ENCODE measurements at places on chromosomes 11 and 22.

DNA sequence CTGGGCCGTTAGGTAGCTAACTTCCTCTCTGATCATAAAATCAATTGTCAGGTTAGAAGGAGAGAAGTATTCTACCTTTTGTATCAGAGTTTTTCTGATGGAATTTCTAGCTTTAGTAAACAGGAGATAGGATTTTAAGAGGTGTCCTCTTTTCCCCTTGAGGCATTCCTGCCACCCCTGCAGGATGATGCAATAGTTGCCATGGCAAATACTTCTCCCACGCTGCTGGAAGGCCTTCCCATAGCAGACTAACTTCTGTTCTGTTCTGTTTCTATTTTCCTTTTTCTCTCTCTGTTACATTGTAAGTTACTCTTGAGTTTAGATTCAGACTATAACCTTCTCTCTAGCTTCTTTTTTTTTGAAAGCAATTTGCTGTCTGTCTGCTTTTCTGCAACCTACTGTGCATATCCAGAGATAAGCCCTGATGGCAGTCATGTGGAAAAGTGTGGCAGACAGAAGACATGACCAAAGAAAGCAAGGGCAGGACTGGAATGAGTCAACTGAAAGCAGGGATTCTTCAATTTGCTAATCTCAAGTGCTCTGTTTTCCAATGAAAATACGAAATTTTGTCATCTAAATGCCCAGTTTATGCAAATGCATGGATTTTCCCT, 679.1 kb downstream of the DLG2 start:
- no peak for DNase-seq

GRCh38 chr11:27339941-27340340, 23.1 kb downstream of the CCDC34 start:
- DNase-seq = no peak

DNA sequence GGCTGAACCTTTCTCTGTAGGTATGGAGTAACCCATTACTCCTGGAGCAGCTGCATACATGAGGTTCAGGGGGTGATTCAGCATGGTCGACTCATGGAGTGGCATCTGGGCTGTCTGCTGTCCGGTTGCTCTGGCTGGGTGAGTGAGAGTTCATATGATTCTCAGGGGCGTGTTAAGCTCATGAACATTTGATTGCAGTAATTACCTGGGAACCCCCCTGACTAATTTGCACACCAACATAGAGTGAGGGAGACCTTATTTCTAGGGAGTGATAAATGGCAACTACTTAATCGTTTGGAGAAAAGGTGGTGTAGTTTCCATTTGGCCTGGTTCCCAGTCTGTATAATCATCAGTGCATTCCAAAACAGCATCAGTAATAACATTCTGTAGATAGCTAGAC, 661.9 kb downstream of the ETS1 start:
- DNase-seq = no peak

GRCh38 chr11:124672536-124673215, 863 bp downstream of the SIAE start:
- DNase-seq = no peak

- DNase-seq = no peak
Observed at GRCh38 chr11:17719028-17719937, at the start of gene MYOD1. MYOD1 (plus strand) TSS chr11:17719571; CDS start chr11:17719783, 212 bp downstream.

- DNase-seq = peak; percentile 88
Observed at GRCh38 chr22:39316440-39317083, 2.9 kb downstream of the RPL3 start.

DNA sequence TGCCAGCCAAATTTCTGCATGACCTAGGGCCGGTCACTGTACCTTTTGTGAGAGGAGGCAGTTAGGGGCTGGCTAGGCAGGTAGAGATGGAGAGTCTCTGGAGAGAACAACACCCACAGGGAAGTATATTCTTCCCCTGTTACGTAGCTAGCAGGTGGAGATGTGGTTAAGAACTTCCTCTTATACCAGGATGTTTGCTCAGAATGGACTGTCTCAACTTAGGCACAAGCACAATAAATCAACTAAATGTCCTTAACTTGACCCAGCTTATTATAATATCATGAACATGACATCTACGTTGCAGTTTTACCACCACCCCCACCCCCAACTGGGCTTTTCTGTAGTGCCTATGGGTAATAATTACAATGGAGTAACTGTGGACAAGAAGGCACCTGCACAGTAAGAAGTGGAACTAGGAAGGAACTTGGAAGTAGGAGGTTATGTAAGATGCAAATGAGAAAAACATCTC, 60.7 kb upstream of the MPEG1 start:
- peak; percentile 20 for DNase-seq

- DNase-seq = no peak
Observed at GRCh38 chr11:125442946-125443345, 53.1 kb downstream of the FEZ1 start.

DNA sequence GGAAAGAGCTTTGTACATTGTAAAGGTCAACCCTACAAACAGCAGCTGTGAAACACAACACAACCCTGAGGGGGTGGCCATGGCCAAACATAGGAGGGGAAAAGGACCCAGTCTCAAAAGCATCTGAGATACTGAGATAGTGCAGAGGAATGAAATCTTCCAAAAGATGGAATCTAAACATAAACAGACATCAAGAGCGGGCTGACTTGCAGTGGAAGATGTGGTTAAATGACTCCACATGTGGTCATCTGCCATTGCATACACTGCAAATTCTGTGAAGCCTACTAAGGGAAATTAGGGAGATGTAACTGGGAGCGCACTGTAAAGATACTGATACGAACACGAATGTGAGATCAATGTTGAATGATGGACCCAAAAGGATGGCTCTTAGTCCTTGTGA, 22.0 kb downstream of the BDNF start:
- DNase-seq = no peak

GRCh38 chr22:37559901-37560607, at the start of gene CDC42EP1:
CDC42EP1 (plus strand) TSS chr22:37560480; CDS start chr22:37566350, 5,870 bp downstream.
- peak; percentile 58 for DNase-seq

DNA sequence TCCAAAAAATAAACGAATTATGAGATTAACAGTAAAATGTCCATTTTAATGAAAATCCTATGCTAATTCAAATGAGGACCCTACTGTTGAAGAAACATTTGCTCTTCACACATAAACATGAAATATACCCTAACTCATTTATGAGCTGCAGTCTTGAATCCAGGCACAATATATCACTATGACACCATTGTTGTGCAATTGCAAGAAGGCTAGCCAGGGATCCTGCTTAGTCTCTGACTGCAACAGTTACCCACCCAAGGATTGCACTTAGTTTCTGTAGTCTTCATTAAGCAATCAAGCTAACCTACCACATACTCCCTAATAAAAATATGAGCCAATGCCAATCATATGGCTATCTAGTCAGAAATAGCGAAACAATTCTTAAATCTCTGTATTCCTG, 981.0 kb upstream of the FAT3 start:
- no peak for DNase-seq

- DNase-seq = peak; percentile 30
Observed at GRCh38 chr11:77418155-77418970, 55.5 kb downstream of the PAK1 start.

GRCh38 chr22:37610480-37611129, 2.0 kb downstream of the GGA1 start:
- peak; percentile 83 for DNase-seq

GRCh38 chr11:75313513-75314272, 37.8 kb downstream of the ARRB1 start:
- DNase-seq = peak; percentile 41

GRCh38 chr11:45180848-45181192, 34.4 kb downstream of the PRDM11 start:
- DNase-seq = no peak

GRCh38 chr22:37972527-37972926, 11.8 kb downstream of the SOX10 start:
- peak; percentile 64 for DNase-seq

DNA sequence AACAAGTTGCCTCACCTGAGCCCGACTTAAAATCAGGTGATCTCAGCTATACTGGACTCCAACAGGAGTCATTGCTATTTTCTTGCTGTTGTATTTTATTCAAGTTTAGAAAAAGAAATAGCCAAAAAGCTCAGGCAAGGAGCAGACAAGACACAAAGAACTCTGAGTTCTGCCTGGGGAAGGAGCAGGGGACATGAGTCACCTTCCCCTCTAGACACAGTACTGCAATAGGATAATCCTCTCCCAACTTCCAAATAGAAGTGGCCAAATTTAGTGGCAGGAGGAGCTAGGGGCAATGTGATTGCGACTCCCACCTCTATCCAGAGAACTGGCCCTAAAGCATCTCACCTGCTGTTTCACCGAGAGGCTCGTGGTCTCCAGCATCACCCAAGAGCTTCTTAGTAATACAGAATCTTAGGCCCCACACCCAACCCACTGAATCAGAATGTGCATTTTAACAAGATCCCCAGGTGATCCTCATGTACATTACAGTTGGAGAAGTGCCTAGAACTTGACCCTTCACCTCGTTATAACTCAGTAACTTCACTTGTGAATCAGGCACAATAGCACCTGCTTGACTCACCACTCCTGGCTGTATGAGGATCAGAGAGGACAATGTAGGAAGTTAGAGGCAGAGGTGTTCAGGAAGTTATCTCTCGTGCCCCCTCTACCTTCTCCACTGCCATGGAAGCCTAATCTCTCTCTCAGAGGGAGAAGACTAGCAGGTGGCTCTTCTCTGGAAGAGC, 56.8 kb upstream of the FBXO3 start:
- no peak for DNase-seq

DNA sequence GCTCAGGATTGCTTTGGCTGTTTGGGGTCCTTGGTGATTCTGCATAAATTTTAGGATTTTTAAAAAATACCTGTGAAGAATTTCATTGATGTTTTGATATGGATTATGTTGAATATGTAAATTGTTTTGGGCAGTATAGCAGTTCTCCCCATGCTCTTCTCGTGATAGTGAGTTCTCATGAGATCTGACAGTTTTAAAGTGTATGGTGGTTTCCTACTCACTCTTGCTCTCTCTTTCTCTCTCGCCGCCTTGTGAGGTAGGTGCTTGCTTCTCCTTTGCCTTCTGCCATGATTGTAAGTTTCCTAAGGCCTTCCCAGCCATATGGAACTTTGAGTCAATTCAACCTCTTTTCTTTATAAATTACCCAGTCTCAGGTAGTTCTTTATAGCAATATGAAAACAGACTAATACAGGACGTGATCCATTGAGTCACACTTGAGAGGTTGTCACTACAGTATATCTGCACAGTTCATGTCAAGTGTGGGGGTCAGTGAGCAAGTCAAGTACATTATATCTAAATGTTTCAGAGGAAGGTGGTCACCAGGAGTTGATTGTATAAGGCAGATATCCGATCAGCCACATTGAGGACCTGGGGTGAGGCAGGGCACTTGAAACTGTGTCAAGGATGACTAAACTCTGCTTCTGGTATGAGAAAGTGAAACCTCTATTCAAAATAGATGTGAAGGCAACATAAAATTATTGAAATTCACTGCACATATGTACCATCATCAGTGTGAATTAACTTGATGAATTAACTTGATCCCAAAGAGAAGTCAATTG, 70.7 kb upstream of the CCDC179 start:
- no peak for DNase-seq

- no peak for DNase-seq
Observed at GRCh38 chr22:19527861-19528417, 3.7 kb upstream of the CLDN5 start.

- peak; percentile 43 for DNase-seq
Observed at GRCh38 chr11:44409558-44410236, 99.8 kb upstream of the ALX4 start.

GRCh38 chr11:128415539-128415938, 171.8 kb downstream of the ETS1 start:
- DNase-seq = no peak

DNA sequence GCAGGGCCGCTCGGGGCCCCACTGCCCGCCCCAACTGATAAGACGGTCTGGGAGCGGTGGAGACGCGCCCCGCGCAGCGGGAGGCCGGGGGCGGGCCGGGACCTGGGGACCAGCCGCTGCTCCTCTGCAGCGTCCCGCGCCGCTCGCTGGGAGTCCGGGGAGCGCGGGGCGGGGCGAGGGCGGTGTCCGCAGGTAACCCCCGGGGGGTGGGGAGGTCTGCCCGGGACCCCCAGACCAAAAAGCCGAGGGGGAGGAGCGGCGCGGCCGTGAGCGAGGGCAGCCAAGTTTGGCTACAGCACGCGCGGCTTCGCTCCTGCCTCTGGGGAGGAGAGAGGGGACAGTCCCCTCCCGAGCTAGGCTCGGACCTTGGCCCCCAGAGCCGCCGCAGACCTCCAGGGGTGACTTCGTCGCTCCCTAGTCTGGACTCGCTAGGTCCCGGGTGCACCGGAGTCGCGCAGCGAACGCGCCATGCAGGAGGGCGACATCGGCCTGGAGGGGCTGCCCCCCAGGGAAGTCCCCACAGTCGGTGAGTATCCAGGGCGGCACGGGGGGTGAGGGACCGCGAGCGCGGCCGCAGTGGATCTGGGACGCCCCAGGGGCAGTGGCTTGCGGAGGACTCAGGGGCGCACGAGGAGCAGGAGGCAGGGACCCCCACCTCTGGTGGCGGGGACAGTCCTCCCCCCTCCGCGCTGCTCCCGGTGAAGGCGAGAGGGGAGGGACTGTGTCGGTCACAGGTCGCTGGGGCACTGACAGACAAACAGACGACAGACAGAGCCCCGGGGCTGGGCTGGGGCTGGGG, 92.3 kb upstream of the ANO1 start:
- no peak for DNase-seq

- DNase-seq = no peak
Observed at GRCh38 chr11:109085708-109086373, 336.1 kb upstream of the C11orf87 start.

DNA sequence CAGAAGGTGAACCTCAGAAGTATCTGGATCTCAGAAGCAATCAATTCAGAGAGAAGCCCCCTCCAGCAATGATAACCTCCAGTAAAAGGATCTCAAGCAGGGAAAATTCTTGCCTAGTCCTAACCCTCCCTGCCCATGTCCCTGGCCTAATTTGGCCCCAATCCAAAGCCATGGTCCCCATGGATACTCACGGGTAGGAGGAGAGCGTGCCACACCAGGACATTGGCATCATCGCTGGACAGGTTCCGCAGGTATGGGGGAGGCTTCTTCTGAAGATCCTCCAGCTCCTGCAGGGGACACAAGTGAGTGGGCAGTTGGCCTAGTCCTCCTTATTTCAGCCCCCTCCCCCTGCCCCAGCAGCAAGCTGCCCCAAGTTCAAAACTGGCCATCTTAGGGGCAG, 7.3 kb downstream of the UBE2L6 start:
- no peak for DNase-seq

DNA sequence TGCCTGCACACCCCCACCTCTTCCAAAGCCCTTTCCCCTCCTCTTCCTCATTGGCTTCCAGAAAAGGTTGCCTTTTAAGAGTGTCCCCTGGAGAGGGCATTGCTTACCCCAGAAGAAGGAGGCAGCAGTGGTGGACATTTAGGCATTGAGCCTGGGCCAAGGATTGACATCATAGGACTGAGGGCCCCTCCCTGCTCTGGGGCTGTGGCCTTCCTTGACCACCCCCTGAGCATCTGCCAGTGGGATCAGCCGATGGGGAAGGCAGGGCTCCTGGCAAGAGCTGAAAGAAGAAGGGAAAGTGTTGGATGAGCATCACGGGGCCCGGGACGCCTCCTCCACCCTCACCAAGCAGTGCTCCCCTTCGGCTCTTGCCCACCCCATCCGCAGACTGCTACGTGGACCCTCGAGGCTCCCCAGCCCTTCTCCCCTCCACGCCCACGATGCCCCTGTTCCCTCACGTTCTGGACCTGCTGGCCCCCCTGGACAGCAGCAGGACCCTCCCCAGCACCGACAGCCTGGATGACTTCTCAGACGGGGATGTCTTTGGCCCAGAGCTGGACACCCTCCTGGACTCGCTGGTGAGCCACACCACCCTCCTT, 37.4 kb downstream of the ZC3H7B start:
- no peak for DNase-seq

Data from pons (tissue), 1 donor.